ENCODE measurements at places on chromosomes 3 and 15.
A peak's percentile ranks its signal among the peaks of the same experiment; 100 is the strongest.

DNA sequence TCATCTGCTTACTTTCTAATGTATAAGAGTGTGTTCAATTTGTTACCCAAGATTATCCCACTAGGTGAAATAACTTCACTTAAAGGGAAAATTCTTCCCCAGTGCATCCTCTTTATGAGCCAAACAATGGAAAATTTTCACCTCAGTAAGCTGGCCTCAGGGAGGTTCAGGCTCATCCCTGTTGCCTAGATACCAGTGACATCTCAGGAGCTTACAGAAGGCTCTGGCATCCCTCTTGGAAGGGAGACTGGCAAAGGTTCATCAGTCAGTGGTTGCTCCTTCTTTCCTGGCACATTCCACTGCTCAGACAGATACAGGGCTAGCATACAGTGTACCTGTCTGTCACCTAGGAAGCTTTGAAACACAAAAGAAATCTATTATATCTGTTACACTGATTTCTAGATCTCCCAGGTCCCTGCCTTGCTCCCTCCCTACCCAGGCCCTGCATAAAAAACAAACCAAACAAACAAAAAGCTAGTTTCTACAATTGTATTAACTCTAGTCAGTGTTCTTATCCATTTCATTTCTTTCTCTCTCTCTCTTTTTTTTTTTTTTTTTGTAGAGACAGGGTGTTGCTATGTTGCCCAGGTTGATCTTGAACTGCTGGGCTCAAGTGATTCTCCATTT is 1.7 kb downstream of the IP6K2 start:
- DNase-seq: peak; percentile 78

DNA sequence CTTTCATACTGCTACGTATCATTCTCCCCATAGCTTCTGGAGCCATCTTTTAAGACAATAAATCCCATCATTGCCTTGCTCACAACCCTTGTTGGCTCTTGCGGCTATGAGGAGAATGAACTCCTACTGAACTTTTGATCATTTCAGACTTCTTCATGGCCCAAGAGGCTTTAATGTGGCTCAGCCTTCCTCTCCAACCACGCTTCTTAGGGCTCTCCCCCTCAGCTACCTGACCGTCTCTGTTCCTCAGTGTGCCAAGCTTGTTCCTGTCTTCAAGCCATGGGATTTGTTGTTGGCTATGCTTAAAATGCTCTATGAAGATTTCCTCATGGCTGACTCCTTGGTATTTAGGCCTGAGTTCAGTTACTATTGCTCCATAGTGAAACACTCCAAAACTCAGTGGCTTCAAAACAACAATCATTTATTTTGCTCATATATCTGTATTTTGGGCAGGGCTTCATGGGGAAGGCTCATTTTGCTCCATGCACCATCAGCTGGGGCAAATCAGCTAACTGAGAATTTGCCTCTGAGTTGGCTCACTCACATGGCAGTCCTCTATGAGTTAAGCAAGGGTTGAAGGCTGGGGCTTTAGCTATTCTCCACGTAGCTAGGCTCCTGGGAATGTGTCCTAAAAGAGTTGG is 47.5 kb downstream of the FOXL2 start:
- DNase-seq: no peak

GRCh38 chr15:31301673-31301990 is 25.0 kb upstream of the KLF13 start:
- no peak for DNase-seq

- no peak for DNase-seq
Measured at GRCh38 chr15:95498961-95499360, 831.5 kb upstream of the NR2F2 start.

DNA sequence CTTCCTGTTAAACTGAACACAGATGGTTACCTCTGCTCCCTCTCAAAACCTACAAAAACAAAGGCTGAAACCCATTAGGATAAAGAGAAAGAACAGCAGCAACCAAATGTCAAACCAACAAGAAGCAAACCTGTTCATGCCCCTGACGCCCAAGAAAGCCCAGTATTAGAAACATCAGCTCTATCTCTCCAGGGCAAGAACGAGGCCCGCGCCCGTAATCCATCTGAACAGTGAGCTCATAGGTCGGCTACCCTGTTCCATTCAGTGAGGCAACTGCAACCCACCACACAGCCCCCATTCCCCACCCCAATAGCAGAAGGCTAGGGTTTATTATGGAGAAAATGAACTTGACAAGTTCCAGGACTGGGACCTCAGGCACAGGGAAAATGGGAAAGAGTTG is 10.0 kb downstream of the LSG1 start:
- DNase-seq: peak; percentile 6

DNA sequence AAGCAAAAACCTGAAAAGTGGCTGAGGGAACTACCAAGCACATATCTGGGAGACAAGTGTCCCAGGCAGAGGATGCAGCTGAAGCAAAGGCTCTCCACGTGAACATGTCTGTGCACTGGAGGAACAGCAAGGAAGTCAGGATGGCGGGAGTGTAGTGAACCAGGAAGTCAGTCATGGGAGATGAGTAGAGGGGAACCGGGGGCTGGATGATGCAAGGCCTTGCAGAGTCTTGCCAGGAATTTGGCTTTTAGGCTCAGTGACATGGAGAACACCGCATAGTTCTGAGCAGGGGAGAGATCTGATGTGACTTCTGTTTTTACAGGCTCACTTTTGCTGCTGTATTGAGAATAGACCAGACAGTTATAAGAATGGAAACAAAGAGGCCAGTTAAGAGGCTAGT is 19.0 kb downstream of the C2CD4A start:
- DNase-seq: no peak

- DNase-seq: no peak
Measured at GRCh38 chr3:42371776-42372175, 38.6 kb downstream of the LYZL4 start.

DNA sequence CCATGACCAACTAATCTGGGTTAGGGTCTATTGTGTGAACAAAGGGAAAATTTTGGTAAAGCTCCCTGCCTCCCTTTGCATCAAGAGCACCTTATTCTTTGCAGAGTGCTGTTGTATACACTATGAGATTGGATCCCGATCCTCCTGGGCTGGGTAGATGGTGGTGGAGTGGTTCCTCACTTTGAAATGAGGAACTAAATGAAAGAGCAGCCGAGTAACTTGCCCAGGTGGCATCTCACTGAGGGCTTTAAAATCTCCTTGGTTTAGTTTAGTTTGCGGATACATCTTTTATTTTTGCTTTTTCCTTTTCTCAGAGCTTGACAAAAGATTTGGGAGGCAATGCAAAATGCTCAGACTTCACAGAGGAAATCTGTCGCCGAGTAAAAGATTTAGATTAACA is 19.4 kb downstream of the IDH3A start:
- DNase-seq: no peak
